Esophagus squamous epithelium (tissue), 5 donors: ENCODE measurements at places on chromosomes 5 and 9.

GRCh38 chr9:115548609-115549260 lies 430.8 kb upstream of the TNC start:
- DNase-seq, result no peak

GRCh38 chr5:9112520-9113291 lies 433.2 kb downstream of the SEMA5A start:
- DNase-seq, result no peak

DNA sequence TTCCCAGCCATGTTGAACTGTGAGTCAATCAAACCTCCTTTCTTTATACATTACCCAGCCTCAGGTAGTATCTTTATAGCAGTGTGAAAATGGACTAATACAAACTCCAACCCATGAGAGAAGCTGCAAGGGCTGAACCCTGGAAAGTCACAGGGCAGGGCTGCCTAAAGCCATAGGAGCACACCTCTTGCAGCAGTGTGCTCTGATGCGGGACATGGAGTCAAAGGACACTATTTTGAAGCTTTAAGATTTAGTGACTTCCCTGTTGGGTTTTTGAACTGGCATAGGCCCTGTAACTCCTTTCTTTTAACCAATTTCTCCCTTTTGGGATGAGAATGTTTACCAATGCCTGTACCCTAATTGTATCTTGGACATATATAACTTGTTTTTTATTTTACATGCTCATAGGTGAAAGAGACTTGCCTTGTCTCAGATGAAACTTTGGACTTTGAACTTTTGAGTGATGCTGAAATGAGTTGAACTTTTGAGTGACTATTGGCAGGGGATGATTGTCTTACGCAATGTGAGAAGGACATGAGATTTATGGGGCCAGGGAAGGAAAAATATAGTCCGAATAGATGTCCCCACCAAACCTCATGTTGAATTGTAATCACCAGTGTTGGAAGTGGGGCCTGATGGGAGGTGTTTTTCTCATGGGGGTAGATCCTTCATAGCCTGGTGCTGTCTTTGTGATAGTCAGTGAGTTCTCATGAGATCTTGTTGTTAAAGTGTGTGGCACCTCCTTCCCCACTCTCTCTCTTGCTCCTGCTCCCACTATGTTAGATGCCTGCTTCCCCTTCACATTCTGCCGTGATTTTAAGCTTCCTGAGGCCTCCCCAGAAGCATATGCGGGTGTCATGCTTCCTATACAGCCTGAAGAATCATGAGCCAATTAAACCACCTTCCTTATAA lies 159.5 kb upstream of the SPEF2 start:
- no peak for DNase-seq

DNA sequence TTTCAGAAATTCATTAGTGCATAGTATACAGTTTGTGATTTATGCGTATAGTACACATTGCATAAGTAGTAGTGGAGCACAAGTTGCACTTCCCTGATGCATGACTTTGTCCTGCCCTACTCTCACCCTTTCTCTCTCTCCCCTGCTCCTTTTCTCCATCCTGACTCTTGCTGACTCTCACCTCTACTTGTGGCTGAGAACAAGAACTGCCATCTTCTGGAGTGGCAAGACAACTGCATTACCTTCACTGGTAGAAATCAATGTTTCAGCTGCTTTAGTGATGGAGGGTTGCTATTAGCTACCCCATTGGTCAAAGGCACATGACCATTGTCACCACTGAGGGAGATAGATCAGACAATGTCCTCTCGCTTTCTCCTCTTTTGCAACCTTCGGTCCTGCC lies 26.9 kb downstream of the SPEF2 start:
- DNase-seq, result no peak

- DNase-seq, result no peak
Measured at GRCh38 chr5:116371431-116371830, 203.2 kb downstream of the SEMA6A start.

DNA sequence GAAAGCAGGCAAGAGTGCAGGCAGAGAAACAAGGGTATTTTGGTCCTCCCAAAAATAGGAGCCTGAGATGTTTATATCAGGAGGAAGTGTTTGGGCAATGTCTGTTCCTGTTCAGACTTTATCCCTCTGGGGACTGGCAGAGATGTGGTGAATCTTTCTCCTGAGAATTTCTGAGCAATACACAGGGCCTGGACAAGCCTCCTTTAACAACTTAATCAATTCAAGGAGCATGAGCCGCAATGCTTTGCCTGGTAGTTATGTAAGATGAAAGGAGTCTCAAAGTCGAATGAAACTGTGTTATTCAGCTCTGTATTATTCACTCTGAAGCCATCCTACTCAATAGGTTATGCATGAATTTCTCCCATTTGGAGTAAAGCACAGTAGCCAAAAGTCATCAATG lies 365.6 kb downstream of the MAN2A1 start:
- no peak for DNase-seq
